ENCODE measurements at places on chromosomes 2 and 18. TPM values are rescaled to one million over a fixed set of nuclear protein-coding genes. Genes with fewer than 3 reads are reported as not detected.

- no peaks in the 10 kb centered on the region for H3K27me3 ChIP-seq
- H3K4me3 ChIP-seq = no peak overlapping the region
- no peaks in the 10 kb centered on the region for H3K4me1 ChIP-seq
- no peak for DNase-seq
- no peak overlapping the region for H3K27ac ChIP-seq
Observed at GRCh38 chr2:82690757-82691411, 1768.2 kb downstream of the SUCLG1 start.

GRCh38 chr2:25197336-25198208, 29.2 kb upstream of the POMC start:
- H3K4me1 ChIP-seq = peaks cover 4% of the 10 kb centered on the region
- H3K27me3 ChIP-seq = no peaks in the 10 kb centered on the region
- no peaks in the 10 kb centered on the region for H3K36me3 ChIP-seq
- DNase-seq = no peak
- no peak overlapping the region for H3K27ac ChIP-seq

GRCh38 chr2:9178110-9178903, 28.3 kb upstream of the ASAP2 start:
- H3K4me1 ChIP-seq = peaks cover 14% of the 10 kb centered on the region
- DNase-seq = no peak

DNA sequence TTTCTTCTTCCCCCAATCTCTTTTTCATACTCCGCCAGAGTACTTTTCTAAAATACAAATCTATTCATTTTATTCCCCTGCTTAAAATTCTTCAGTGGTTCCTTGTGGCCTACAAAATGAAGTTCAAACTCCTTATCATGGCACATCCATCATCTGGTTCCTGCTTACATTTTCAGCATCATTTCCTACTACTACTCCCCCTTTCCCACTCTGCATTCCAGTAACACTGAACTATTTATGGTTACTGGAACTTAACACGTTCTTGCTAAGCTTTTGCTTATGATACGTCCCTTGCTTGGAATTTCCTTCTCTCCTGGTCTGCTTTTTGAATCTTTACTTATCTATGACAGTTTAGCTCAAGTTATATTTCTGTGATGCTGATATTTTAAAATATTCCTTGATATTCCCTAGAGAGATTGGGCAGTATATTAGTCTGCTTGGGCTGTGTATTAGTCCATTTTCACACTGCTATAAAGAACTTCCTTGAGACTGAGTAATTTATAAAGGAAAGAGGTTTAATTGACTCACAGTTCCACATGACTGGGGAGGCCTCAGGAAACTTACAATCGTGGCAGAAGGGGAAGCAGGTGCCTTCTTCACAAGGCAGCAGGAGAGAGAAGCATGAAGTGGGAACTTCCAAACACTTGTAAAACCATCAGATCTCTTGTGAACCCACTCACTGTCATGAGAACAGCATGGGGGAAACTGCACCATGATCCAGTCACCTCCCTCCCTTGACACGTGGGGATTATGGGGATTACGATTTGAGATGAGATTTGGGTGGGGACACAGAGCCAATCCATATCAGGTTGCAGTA, 53.2 kb downstream of the BMPR2 start:
- H3K27ac ChIP-seq = peak overlapping the region; percentile 65
- H3K27me3 ChIP-seq = no peaks in the 10 kb centered on the region
- peaks cover 46% of the 10 kb centered on the region for H3K4me1 ChIP-seq
- DNase-seq = no peak
- H3K36me3 ChIP-seq = no peaks in the 10 kb centered on the region

Gene INHA
- not detected for total RNA-seq

Gene DNPEP
- 79.5 TPM for total RNA-seq

GRCh38 chr2:113124181-113124961, 3.0 kb upstream of the IL1RN start:
- H3K27me3 ChIP-seq = no peaks in the 10 kb centered on the region
- H3K27ac ChIP-seq = no peak overlapping the region
- H3K36me3 ChIP-seq = no peaks in the 10 kb centered on the region
- H3K4me3 ChIP-seq = no peak overlapping the region
- peaks cover 9% of the 10 kb centered on the region for H3K4me1 ChIP-seq
- no peak for DNase-seq

Gene GPAT2
- 4.3 TPM for total RNA-seq

Gene YES1
- 42.0 TPM for total RNA-seq

Gene ATP6V1B1
- 2.2 TPM for total RNA-seq

Gene NDUFV2
- total RNA-seq = 108 TPM

GRCh38 chr18:3593904-3594759, 144.2 kb downstream of the TGIF1 start:
- peak overlapping the region; percentile 96 for H3K27ac ChIP-seq
- H3K36me3 ChIP-seq = no peaks in the 10 kb centered on the region
- peak; percentile 80 for DNase-seq

Data from lower lobe of right lung (tissue), 2 donors.